ENCODE measurements at places on chromosomes 3 and 15.

- no peak for DNase-seq
Observed at GRCh38 chr3:78405745-78406144, 1362.1 kb downstream of the ROBO1 start.

- DNase-seq = no peak
Observed at GRCh38 chr3:87797872-87798566, 260.8 kb downstream of the CGGBP1 start.

- DNase-seq = no peak
Observed at GRCh38 chr3:7734456-7734855, 767.2 kb upstream of the LMCD1 start.

- no peak for DNase-seq
Observed at GRCh38 chr3:195762249-195762585, 41.4 kb downstream of the MUC20 start.

DNA sequence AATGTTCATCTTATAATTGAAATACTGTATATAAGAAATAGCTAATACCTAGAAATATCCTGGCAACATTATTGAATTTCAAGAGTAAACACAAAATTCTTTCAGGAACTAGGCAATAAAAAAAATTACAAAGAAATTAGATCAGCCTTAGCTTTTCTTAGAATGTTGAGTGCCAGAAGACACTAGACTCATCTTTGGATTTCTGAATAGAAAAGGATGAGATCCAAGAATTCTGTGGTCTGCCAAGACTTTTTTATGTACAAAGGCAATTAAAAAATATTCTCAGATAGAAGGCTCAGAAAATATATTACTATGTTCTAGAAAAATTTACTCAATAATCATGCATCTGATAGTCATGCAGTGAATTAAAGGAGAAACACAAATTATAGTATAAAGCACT lies 294.5 kb upstream of the CDIN1 start:
- DNase-seq = no peak

- DNase-seq = no peak
Observed at GRCh38 chr15:79240036-79240435, 42.5 kb upstream of the ANKRD34C start.

DNA sequence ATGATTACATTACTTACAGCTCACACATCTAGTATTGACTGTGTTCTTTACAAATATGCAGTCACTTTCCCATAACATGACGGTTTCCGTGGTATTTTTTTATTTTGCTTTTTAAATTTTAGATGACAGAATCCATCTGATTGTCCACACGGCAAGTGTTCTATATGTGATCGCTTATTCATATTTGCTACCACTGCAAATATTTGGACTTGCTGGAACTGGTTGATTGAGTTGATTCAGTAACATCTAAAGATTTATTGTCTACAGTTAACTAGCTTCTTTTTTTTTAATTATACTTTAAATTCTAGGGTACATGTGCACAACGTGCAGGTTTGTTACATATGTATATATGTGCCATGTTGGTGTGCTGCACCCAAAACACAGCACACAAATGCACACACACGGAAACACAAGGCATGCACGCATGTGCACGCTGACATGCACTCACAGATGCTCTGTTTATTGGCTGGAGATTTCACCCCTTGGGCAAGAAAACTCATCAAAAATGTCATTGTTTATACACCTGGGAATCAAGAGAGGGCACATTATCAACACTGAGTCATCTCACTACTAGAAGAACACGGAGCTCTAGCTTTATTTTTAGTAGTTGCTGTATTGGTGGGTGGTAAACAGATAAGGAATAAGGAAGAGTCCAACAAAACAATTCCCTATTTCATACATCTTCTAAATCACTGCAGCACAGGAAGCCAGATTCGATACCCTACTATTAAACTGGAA lies 16.4 kb downstream of the ARRDC4 start:
- DNase-seq = no peak

GRCh38 chr3:40450438-40450837 lies 6.7 kb upstream of the RPL14 start:
- no peak for DNase-seq

All from skeletal muscle cell (primary cell).